ENCODE measurements at places on chromosomes 4 and X.

DNA sequence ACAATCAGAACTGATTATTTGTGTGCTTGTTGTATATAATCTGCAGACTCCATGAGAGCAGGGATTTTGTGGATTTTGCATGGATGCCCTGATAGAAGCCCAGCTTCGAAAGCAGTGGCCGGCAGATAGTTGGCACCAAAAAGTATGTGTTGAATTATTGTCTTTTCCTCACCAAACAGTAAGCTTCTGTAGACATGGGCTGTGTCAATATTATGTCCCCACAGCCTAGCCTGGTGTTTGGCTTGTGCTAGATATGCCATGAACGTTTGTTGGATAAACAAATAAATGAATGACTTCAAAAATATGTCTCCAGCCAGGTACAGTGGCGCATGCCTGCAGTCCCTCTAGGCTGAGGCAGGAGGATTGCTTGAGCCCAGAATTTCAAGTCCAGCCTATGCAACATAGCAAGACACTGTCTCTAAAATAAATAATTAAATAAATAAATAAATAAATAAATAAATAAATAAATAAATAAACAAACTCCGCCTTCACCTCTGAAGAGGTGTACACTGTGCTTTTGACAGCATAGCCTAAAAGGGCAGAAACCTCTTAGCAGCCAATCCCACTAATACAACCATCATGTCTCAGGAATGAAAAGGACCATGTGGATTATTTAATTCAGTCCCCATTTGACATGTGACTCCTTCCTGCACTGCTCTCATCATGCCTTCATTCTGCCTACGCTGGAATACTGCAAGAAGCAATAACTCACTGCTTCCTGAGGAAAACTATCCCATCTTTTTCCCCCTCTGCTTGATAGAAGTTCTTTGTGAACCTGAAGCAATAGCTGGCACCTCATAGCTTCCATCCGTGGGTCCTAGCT, 335.2 kb downstream of the FBXW7 start:
- no peak for DNase-seq

GRCh38 chr4:32454482-32454881, 1734.3 kb downstream of the PCDH7 start:
- DNase-seq = no peak

GRCh38 chr4:73831569-73831968, 4.9 kb upstream of the CXCL6 start:
- DNase-seq = no peak

DNA sequence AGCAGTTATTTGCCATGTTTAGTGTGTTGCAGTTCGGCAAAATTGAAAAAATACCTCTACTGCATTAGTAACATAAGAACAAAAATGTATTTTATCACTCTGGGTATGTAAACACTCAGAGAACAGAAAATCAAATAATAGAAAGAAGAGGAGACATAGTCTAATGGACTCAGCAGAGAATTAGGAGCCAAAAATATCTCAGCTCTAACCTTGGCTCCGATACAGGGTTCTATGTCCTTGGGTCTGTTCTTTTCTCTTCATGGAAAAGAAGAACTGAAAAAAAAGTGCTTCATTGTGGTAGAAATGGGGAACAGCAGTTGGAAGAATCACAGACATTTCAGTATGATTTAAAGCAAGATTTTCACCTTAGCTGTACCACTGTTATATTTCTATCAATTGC, 240.5 kb upstream of the CXXC4 start:
- DNase-seq = no peak

DNA sequence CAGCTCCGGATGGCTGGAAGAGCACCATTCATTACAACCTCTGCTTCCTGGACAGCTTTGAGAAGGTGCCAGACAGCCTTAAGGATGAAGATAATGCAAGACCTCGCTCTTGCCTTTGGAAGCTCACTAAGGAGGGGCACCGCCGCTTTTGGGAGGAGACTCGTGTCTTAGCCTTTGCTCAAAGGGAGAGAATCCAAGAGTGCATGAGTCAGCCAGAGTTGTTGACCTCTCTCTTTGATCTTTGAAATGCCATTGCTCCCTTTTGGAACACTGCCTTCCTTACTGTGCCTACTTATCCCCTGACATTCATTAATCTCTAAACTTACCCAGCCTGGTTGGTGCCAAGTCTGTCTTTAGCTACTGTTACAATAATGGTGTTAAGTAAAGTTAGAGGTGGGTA, 1.2 kb downstream of the FOXR2 start:
- DNase-seq = no peak

GRCh38 chr4:71195924-71196323, 142.9 kb upstream of the SLC4A4 start:
- no peak for DNase-seq

- no peak for DNase-seq
Observed at GRCh38 chrX:63330681-63331080, 20.5 kb downstream of the SPIN4 start.

GRCh38 chr4:100778431-100778830, 260.6 kb upstream of the EMCN start:
- DNase-seq = no peak

GRCh38 chr4:173834151-173834550, 304.1 kb upstream of the HAND2 start:
- DNase-seq = no peak

Measured in GM20000 (cell line).